Naive B cell (primary cell): ENCODE measurements at places on chromosomes 2 and 18.

GRCh38 chr2:161159456-161160225, 587 bp upstream of the TANK start:
- no peak for DNase-seq

GRCh38 chr18:44636241-44636640, 44.4 kb upstream of the SETBP1 start:
- DNase-seq = no peak

DNA sequence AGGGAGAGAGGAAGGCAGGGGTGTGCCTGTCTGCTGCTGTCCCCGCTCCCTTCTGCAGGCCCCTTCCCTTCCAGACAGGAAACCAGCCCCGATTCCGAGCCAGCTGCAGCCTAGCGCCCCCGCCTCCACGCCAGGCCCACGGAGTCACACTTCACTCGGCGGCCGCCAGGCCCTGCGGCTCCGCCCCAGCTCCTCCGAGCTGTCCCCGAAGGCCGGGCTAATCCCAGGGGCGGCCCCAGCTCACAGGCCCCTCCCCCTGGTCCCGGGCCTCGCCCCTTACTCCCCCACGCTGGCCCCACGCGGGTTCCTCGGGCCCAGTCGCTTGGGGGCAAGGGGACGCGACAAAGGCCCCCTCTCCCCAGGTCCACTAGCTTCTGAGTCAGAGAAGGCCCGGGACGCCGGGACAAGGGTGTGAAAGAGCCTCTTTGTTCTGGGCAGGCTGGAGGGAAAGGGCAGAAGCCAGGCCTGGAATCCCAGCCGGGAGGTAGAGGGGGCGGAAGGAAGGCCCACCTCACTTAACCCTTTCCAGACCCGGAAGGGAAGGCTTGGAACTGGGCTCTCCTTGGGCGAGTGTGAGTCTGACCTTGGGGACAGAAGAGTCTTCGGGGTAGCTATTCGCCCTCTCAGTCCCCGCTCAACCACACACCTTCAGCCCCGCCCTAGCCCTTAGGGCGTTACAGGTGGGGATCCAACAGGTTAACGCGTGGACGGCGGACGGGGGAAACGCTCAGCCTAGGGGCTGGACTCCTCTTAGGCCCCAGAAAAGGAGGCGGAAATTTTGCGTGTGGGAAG, 1.2 kb downstream of the RTKN start:
- DNase-seq = peak; percentile 62

- no peak for DNase-seq
Measured at GRCh38 chr2:190320696-190321095, 1.1 kb upstream of the HIBCH start.

GRCh38 chr2:176744146-176744545, 468.4 kb upstream of the HNRNPA3 start:
- DNase-seq = no peak

- no peak for DNase-seq
Measured at GRCh38 chr2:216792222-216793021, 67.4 kb downstream of the TNP1 start.

GRCh38 chr2:86541334-86541733, 21.9 kb downstream of the CHMP3 start:
- no peak for DNase-seq

DNA sequence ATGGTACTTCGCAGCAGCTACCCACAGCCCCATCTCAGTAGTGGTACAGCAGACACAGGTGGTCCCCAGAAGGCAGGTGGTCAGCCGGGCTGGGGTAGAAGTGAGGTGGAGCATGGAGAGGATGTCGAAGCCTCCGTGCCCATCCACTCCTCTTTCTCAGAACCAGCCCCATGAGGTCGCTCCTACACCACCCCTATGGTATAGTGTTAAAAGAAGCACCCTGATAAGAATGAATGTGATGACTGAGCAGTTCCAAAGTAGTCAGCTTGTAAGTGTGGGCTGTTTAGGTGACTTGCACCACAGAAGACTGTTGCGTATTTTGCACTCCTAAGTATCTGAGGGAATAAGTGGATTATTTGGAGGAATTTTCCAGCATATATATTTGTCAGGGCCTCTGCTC, 111.3 kb downstream of the WDSUB1 start:
- no peak for DNase-seq

DNA sequence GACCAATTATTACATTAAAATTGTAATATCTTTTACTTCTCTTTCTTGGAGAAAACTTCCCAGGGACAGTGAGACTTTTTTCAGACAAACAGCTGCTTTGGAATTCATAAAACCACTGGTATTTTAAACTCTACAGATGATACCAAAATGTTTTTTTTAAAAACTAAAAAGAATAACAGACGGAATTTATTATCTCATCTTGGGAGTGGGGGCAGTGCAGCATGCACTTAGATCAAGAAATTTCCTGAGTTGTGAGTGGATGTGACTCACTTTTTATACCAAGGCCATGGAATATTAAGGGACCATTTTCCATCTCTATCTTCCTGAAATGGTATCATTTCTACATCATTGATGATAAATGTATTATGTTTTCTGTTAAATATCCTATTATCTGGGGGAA, 422.8 kb upstream of the HNRNPA3 start:
- no peak for DNase-seq

DNA sequence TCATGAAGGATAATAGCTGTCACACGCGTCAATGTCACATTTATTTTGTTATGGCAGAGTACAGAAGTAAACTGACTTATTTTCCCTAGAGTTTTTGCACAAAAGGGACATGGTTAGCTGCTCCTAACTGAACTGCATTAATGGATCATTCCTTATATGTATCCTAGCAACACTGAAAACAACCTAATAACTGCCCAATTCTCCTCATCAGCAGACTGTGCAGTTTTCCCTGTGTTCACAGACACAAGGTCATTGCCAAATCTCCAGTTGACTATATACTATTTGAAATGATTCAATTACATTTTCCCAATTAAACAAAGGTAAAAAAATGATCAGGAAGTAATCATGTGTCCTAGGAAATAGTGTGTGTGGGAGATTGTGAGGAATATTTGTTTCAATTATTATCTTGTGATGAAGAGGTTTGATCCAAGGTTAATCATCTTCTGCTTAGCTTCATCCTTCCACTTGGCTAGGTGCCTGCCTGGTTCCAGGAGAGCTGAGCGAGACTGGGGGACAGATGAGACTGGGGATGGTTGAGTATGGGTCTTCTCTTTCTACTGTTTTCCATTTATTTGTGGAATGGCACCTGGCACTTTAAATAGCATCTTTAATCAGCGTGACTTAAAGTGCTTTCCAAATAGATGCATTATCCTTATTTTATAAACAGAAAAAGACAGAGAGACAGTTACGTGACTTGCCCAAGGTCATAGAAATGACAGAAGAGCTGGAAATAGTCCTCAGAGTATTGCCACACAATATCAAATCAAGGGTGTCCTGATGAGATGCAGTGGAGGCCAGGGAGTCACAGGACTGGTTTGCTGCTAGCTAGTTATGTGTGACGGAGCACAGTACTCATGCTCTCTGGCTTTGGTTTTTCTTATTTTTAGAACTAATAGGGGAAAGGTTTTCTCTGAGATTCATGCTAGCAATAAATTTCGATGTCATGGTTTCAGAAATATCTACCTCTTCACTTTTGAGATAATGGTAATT, 335.6 kb downstream of the PIK3C3 start:
- no peak for DNase-seq

DNA sequence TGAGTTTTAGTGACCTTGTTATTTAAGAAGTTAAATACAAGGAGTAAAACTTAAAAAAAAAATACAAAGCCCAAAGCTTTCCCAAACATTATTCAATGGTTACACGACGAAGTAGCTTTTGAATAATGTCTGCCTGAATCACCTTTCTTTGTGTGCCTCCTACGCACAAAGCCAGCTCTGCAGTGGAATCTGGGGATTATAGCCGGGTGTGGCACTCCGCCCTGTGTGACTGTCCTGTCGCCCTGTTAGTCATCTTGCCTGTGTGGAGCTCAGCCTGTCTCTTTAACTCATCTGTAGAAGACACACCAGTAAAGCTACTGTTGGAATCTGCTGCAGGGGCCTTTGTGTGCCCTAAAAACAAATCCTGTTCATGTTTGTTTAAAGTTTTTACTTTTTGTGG, 79.4 kb upstream of the TCF7L1 start:
- DNase-seq = no peak

- DNase-seq = no peak
Measured at GRCh38 chr2:18085593-18085992, 207.1 kb downstream of the KCNS3 start.

- no peak for DNase-seq
Measured at GRCh38 chr2:85120363-85120762, 12.8 kb upstream of the TCF7L1 start.
